ENCODE measurements at places on chromosomes 3 and 15. TPM values are rescaled to one million over a fixed set of nuclear protein-coding genes. Genes with fewer than 3 reads are reported as not detected.
A peak's percentile ranks its signal among the peaks of the same experiment; 100 is the strongest.

DNA sequence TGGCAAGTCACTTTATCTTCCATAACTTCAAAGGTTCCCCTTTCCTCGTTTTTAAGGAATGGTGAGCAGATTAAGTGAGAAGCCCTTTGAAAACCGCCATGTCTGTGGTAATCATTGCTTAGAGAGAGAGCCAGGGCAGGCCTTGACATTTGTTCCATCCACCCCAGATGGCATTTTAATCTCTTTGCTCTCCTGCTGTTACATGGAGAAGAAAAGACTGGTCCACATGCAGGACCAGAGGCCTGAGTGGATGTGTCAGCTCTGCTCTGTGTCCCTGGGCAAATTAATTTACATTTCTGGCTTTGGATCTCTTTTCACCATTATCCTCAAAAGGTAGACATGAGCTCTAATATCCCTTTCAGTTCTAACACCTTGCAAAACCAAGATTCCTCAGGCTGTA is 157.3 kb upstream of the LPP start:
- no peak for ATAC-seq

GRCh38 chr3:133742351-133743091 is 3.7 kb upstream of the TF start:
- peak; percentile 81 for ATAC-seq

Gene TAGLN3
- total RNA-seq = 218 TPM

Gene CCNB2
- total RNA-seq = 4.8 TPM

Gene CRABP1
- total RNA-seq = 1,434 TPM

- ATAC-seq = no peak
Observed at GRCh38 chr3:154684021-154684420, 254.0 kb upstream of the GPR149 start.

Gene FBXW12
- total RNA-seq = not detected

Gene UQCC5
- 47.8 TPM for total RNA-seq

Gene DPPA2
- not detected for total RNA-seq

DNA sequence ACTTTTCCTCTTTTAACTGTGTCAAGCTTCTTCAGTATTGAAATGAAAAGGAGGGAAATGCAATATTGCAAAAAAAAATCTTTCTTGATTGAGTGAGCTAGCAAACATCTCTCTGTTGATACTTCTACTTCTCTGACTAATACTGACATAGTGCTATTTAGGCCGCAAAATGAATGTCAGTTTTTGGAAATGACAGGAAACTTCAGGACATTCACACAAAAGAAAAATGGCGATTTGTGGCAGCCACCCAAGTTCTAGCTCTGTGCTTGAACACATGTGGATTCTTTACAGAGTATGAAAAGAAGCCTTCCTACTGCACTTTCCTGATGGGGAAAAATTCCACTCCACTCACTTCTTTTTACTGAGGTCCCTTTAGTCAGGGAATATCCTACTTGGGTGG is 486.8 kb upstream of the ALCAM start:
- no peak for ATAC-seq

GRCh38 chr3:74347563-74348268 is 266.7 kb downstream of the CNTN3 start:
- no peak for ATAC-seq

Data from motor neuron (in vitro differentiated cells).